ENCODE measurements at places on chromosomes 1 and 21.

- no peak for DNase-seq
Observed at GRCh38 chr1:205208811-205209210, 2.7 kb downstream of the DSTYK start.

DNA sequence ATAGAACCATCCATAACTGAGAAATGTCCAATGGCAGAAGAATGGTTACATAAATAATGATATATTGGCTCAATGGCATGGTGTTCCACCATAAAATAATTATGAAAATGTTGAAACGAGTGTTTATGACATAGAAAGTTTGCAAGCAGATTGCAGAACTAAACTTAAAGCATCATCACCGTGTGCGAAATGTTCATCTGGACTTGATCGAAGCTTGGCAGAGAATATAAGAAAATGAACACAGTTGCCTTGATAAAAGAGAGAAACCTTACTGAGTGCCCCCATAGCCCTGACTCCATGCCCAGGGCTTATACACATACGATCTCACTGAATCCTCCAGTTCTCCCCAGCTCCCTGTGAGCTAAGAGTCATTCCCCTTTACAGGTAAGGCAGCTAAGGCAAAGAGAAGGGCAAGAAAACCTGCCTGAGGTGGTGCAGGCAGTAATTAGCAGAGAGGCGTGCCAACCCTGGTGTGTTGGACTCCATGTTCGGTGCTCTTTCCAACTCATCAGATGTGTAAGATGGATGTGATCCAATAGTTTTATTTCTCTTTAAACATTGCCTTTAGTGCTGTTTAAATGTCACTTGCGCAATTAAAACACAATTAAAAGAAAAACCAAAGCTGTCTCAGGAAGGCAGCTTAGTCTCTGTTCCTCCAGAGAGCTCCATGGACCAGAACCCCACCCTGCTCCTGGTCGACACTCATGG lies 21.8 kb upstream of the SPOCD1 start:
- no peak for DNase-seq

GRCh38 chr1:67672260-67672803 lies 12.7 kb upstream of the GADD45A start:
- no peak for DNase-seq

DNA sequence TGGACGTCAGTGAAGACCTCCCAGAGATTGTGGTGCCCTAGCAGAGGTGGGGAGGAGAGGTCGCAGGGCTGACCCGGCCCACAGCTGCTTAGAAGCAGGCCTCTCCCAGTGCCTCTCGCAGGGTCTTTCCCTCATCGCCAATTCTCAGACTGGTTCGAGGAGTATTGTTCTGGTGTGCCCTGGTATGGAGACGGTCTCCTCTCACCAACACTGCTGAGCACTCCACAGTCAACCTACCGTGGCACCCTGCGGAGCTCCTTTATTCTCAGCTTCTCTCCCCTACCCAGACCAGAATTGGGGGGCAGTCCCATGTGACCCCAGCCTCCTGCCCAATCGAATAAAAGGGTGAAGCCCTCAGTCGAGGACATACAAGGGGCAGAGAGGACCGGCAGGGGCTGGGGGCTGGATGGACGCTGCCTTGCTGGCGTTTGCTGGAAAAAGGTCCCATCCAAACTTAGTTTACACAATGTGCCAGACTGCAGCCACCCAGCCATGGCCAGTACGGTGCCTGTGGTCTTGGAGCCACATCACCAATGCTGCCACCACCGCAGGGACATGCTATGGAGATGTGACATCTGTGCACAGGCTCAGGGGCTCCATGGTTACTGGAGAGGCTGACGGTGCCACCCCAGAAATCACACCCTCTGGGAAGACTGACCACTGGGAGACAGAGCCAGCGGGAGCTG lies 80.8 kb downstream of the STUM start:
- DNase-seq = no peak

DNA sequence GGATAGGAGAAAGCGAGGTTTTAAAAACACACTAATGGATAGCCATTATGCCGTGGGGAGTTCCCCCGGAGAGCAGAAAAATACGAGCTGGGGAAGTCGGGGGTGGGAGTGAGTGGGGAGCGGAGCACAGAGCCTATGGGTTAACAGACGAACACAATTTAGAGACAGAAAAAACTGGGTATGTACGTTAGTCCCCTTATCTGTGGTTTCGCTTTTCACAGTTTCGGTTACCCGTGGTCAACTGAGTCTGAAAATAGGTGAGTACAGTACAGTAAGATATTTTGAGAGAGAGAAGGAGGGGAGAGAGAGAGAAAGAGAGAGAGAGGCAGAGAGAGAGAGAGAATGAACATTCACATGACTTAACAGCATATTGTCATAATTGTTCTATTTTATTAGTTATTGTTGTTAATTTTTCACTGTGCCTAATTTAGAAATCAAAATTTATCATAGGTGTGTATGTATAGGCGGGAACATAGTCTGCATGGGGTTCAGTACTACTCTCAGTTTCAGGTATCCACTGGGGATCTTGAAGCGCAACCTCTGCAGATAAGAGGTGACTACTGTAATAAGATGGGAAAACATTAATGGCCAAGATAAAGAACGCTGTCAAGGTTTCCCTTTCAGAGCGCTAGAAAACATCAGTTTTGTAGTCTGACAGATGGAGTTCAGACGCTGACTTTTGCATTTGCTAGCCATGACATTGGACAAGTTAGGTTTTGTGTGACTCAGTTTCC lies 125.6 kb upstream of the LMO4 start:
- DNase-seq = no peak

DNA sequence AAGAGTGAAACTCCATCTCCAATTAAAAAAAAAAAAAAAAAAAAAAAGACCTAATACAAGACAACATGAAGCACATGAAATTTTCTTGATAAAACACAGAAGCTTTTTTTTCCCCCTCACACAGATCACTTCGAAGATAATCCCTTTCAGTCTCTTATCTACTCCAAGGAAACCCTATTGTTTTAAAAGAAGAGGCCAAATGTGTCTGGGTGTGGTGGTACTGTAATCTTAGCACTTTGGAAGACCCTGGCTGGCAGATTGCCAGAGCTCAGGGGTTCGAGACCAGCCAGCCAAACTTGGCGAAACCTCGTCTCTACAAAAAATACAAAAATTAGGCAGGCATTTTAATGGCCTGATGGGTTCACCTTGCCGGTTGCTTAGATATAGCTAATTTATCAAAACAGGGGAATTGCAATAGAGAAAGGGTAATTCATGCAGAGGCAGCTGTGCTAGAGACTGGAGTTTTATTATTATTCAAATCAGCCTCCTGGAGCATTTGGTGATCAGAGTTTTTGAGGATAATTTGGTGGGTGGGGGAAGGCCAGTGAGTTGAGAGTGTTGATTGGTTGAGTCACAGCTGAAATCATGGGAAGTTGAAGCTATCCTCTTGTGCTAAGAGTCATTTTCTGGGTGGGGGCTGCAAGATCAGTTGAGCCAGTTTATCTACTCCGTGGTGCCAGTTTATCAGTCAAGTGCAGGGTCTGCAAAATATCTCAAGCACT lies 62.5 kb downstream of the SLC16A1 start:
- DNase-seq = no peak

DNA sequence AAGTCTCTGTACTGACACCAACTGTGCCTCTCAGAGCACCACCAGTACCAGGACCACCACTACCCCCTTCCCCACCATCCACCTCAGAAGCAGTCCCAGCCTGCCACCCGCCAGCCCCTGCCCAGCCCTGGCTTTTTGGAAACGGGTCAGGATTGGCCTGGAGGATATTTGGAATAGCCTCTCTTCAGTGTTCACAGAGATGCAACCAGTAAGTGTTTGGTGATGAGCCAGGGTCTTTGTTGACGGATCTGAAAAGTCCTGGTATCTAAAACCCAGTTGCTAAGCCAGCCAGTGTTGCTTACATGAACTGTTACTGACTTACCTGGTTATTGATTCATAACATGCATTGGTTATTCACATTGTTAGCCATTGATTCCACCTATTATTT lies 1.1 kb downstream of the C1orf56 start:
- DNase-seq = peak; percentile 70

DNA sequence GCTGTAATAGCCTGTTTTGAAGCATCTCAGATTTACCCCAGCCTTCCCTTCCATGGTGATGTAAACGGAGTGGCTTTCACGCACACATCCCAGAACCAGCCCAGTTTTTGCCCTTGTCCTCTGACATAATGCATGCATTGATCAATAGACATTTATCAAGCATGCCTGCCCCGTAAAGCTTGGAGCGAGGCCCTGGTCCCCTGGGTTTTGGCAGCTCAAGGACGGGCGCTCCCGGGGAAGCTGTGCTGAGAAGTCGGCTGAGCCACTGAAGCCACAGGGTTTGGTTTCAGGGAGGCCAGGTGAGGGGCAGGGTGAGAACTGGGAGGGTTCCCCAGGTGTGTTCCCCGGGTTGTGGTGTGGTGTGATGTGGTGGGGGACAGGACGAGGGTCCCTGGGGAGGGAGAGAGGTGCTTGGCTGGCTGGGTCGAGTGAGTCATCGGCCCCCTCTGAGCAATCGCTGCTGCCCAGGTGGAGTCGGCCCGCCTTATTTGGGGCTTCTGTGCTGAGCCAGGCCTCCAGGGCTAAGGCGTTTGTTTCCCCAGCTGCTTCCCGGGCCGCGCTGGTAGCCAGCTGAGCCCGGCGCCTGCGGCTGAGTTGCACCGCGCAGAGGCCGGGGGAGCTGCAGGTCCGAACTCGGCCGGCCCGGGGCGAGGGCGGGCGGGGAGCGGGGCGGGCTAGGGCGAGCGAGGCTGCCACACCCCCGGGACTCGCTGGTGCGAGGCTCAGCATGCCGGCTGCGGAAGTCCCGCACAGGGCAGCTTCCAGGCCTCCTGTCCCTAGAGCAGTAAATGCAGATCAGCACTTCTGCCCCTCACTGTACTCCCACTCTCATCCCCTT lies 23.6 kb downstream of the ATP2B4 start:
- no peak for DNase-seq

DNA sequence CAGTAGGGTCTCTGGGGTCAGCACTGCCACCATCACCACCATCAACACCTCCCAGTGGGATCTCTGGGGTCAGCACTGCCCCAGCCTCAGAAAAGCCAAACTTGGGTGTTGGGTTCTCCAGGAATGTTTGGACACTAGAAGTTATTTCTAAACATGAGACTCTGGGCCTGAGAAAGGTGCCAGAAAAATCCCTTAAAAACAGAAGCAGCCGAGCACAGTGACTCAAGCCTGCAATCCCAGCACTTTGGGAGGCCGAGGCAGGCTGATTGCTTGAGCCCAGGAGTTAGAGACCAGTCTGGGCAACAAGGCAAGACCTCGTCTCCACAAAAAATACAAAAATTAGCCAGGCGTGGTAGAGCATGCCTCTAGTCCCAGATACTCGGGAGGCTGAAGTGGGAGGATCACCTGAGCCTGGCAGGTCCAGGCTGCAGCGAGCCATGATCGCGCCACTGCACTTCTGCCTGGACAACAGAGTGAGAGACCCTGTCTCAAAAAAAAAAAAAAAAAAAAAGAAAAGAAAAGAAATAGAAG lies 470 bp downstream of the PTAFR start:
- DNase-seq = no peak

DNA sequence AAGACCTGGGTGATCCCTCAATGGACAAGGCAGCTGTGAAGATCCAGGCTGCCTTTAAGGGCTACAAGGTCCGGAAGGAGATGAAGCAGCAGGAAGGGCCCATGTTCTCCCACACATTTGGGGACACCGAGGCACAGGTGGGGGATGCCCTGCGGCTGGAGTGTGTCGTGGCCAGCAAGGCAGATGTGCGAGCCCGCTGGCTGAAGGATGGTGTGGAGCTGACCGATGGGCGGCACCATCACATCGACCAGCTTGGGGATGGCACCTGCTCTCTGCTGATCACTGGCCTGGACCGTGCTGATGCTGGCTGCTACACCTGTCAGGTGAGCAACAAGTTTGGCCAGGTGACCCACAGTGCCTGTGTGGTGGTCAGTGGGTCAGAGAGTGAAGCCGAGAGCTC lies 85.2 kb downstream of the TRIM11 start:
- DNase-seq = no peak

Data from iPS DF 19.7 (cell line).